ENCODE measurements at places on chromosomes 16 and 17. TPM values are rescaled to one million over a fixed set of nuclear protein-coding genes. Genes with fewer than 3 reads are reported as not detected.

DNA sequence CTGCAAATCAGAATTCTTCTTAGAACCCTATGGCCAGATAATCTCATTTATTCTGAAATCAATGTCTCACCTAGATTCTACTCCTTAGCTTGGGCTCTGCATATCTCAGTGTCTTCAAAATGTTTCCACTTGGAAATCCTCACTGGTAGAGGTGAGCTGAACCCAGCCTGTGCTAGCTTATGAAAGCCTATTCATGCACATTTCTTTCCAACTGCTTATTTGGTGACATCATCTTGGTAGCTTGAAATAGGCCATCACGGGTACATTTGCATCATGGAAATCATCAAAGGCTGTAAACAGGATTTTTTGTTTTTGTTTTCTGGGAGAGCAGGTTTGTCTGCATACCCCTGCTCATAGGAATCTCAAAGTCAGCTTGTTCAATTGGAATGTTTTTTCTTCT lies 130.8 kb downstream of the KCNJ18 start:
- no peaks in the 10 kb centered on the region for H3K27me3 ChIP-seq
- no peak overlapping the region for H3K4me3 ChIP-seq
- no peaks in the 10 kb centered on the region for H3K4me1 ChIP-seq
- H3K27ac ChIP-seq = no peak overlapping the region
- no peaks in the 10 kb centered on the region for H3K36me3 ChIP-seq

GRCh38 chr17:32912218-32912897 lies 15.6 kb upstream of the TMEM98 start:
- peak; percentile 78 for DNase-seq
- no peaks in the 10 kb centered on the region for H3K4me1 ChIP-seq
- H3K36me3 ChIP-seq = no peaks in the 10 kb centered on the region
- H3K27me3 ChIP-seq = no peaks in the 10 kb centered on the region
- no peak overlapping the region for H3K4me3 ChIP-seq

The MEIOC gene
- 1.4 TPM for total RNA-seq

DNA sequence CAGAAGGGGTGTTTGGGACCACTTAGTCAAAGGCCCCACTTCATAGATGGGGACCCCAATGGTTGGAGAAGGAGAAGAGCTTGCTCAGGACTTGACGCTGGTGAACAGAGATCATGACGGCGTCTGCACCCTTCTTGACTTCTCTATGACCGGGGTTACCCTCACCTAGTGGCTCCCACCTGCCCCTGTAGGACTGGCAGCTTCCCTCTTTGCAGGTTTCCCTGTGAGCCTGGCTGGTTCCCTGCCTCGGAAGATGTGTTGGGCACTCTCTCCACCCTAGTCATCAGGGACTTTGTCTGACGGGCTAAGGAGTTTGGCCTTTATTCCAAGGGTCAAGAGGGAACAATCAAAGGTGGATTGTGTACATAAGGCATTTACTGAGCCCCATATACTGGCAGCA lies 22.7 kb downstream of the TBX4 start:
- no peak for DNase-seq
- H3K4me3 ChIP-seq = no peak overlapping the region
- H3K4me1 ChIP-seq = no peaks in the 10 kb centered on the region
- no peak overlapping the region for H3K27ac ChIP-seq
- peaks cover 17% of the 10 kb centered on the region for H3K27me3 ChIP-seq

The CACNA1H gene
- 34.1 TPM for total RNA-seq

GRCh38 chr17:38970128-38970527 lies 2.9 kb upstream of the FBXO47 start:
- no peak overlapping the region for H3K27ac ChIP-seq
- DNase-seq = no peak
- H3K36me3 ChIP-seq = no peaks in the 10 kb centered on the region
- no peaks in the 10 kb centered on the region for H3K27me3 ChIP-seq
- H3K4me3 ChIP-seq = no peak overlapping the region

DNA sequence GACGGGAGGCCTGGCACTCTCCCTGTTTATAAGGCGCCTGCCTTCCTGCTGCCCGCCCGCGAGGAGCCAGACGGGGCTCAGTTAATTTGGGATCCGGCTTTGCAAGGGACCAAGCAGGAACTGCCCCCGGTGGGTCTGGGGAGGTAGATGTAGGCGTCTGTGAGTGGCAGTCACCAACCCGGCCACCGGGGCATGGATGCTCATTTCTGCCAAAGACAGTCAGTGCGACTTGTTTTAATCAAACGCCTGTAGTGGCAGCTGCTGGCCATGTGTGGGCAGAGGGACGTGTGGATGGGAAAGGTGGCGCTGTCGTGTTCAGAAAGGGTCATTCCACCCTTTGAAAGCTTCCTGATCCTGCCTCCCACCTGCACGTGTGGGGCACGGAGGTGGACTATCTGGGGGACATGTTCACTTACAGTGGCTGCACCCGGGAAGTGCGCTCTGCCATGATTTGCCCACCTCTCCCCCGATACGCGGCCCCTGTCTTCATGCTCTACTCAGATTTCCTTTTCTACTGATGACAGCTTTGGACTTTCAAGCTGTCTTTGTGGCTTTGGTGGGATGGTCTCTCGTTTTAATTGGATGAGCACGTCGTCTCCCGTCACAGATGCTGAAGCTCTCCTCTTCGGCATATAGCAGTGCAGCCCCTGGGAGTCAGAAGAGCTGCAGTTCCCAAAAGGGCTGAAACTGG lies 60.3 kb upstream of the CIBAR2 start:
- H3K27ac ChIP-seq = no peak overlapping the region
- H3K36me3 ChIP-seq = no peaks in the 10 kb centered on the region
- peak; percentile 86 for DNase-seq
- peaks cover 7% of the 10 kb centered on the region for H3K4me1 ChIP-seq

DNA sequence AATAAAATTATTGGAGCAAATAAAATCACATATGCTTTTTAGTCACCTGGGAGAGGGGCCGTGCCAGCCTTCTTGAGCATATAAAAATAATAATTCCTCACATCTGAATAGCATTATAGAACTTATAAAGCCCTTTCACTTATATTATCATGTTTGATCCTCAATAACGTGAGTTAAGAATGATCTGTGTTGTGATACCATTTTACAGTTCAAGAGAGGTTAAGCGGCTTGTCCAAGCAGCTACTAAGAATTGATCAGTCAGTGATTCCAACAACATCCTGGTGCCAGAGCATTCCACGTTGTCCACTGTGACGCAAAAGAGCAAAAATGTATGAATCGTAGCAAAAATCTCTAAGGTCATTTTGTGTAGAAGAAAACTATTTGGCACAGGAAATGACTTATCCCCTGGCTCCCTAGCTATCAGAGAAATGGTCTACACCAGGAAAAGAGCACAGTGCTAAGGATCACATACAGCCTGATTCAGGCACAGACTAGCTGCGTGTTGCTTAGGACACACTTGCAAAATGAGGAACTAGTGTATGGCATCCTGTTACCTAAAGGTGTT lies 33.0 kb downstream of the ANKFN1 start:
- no peaks in the 10 kb centered on the region for H3K27me3 ChIP-seq
- H3K4me3 ChIP-seq = no peak overlapping the region
- no peak for DNase-seq

DNA sequence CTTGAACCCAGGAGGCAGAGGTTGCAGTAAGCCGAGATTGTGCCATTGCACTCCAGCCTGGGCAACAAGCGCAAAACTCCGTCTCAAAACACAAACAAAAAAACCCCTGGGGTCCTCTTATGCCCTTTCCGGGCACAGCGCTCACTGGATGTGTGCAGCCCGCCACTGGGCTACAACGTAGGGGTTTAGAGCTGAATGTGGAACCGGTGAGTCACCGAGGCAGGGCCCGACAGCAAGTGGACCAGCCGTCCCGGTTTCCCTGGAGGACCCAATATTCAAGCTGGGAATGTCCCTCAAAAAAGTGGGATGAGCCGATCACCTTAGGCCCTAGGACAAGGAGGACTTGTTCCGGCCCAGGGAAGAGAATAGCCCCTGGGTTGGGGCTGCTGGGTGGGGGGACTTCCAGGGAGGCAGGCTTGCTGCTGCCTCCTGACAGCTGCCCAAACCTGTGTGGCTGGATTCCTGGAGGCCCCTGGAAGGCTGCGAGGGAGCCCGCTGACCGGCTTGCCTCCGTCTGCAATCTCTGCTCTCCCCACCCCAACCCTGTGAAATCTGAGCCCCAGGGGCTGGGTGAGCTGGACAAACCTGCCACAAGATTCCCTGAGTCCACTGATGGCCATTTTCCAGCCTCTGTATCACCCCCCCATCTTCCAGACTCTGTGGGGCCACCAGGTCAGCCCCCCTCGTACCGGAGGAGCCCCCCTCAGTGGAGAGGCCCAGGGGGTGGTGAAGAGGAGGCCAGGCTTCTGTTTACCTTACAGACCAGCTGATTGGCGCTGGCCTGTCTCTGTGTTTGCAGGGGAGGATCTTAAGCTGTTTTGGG lies 2.9 kb upstream of the CLDN9 start:
- H3K4me3 ChIP-seq = no peak overlapping the region
- H3K4me1 ChIP-seq = peaks cover 33% of the 10 kb centered on the region
- H3K36me3 ChIP-seq = peaks cover 2% of the 10 kb centered on the region
- peak; percentile 95 for DNase-seq
- no peak overlapping the region for H3K27ac ChIP-seq
- no peaks in the 10 kb centered on the region for H3K27me3 ChIP-seq

GRCh38 chr16:11481987-11482386 lies 104.7 kb downstream of the LITAF start:
- H3K27me3 ChIP-seq = no peaks in the 10 kb centered on the region
- H3K4me1 ChIP-seq = no peaks in the 10 kb centered on the region
- no peak overlapping the region for H3K4me3 ChIP-seq
- no peak overlapping the region for H3K27ac ChIP-seq
- H3K36me3 ChIP-seq = no peaks in the 10 kb centered on the region
- DNase-seq = no peak

GRCh38 chr17:7250695-7251627 lies 573 bp downstream of the CTDNEP1 start:
- peak overlapping the region; percentile 89 for H3K27ac ChIP-seq
- no peaks in the 10 kb centered on the region for H3K27me3 ChIP-seq
- H3K4me3 ChIP-seq = peak overlapping the region; percentile 94
- peaks cover 30% of the 10 kb centered on the region for H3K36me3 ChIP-seq

The IGSF6 gene
- total RNA-seq = not detected

All from endodermal cell (in vitro differentiated cells).